ENCODE measurements at places on chromosomes 1 and 21. TPM values are rescaled to one million over a fixed set of nuclear protein-coding genes. Genes with fewer than 3 reads are reported as not detected.

The RPTN gene
- not detected for total RNA-seq

The HAO2 gene
- total RNA-seq, result not detected

The C4BPA gene
- total RNA-seq, result not detected

The TP53BP2 gene
- 63.1 TPM for total RNA-seq

The ZNF684 gene
- 6.0 TPM for total RNA-seq

The VANGL2 gene
- total RNA-seq, result 11.5 TPM

The RHOC gene
- total RNA-seq, result 200 TPM

DNA sequence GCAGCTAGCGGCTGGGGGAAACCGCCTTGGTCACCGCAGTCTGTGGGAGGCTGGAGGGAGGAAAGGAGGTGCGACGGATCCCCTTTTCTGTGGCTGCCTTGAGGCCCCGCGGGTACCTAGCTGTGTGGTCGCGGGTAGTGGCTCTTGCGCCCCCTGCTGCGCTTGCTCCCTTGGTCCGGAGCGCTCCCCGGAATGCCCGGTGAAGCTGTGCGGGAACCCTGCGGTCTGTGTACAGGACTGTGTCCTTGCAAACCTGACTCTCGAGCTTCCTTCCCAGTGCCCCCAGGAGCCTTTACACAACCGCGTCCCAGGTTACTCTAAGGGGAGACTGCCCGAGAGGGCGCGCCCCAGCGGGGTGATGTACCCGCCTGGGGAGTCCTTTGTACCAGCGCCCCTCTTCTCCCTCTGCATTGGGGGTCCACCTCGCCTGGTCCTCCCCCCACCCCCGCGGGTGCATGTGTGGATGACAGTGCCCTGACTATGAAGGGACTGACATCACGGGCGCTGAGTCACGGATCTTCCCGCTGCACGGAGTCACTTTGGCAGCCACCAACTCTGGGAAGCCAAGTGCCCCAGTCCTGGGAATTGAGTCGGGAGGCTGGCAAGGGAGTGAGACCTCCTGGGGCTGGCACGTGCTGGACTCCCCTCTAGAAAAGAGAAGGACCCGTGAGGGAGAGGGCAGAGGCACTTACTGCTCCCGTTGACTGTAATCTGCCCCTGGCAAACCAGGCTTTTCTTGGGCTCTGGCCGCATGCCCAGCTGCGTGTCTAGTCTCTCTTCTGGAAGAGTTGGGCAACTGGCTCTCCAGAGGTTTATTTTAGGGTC, 816 bp downstream of the IL6R start:
- DNase-seq, result peak; percentile 47

DNA sequence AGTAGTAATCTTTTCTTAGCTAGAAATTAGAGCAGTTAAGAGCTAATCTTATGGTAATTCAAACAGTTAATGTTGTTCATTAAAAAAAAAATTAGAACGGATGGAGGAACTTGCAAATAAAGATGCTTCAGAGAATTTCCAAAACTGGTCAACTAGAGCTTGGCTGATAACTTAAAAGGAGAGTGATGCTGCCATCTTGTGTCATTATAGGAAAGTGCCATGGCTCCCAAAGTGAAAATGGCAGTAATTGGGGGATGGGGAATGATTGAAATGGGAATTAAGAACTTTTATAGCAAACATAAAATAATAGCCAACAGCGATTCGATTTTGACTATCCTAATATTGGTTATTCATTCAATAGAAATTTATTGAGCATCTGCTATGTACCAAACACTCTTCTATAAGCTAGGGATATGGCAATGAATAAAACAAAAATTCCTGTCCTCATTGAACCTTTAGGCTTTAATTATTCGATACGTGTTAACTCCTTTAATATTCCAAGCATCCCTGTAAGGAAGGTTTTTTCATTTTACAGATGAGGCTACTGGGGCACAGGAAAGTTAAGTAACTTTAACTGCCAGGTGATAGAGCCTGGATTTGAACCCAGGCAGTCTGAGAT, 5.7 kb upstream of the PLPP3 start:
- DNase-seq, result peak; percentile 34

DNA sequence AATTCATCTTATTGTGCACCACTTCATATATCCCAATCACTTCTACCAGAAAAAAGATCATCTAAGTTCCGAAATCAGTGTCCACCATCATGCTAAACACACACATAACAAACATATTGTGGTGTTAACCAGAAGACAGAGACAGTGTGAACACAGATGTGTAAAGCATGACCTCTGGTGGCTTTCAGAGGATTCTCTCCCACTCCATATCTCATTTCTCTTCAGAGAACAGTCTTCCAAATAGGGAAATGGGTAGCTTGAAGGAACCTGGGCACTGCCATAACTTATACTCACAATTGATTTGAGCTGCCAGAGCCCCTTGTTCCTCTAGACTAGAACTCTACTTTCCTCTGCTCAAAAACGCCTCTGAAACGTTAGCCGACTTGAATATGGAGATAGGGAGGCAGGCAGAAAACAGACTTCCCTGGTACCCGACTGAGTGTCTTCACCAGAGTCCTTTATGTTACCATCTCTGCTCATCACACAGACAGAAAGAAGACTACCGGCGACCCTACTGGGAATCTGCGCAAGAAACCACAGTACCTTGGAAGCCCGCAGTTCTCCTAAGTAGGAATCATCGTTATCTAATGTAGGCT, 1.8 kb upstream of the ELAPOR1 start:
- no peak for DNase-seq

GRCh38 chr1:177307771-177308170, 137.0 kb downstream of the BRINP2 start:
- no peak for DNase-seq

GRCh38 chr1:47178654-47179016, 11.2 kb downstream of the PDZK1IP1 start:
- DNase-seq, result no peak

- no peak for DNase-seq
Measured at GRCh38 chr1:94243665-94244064, 6.3 kb upstream of the ARHGAP29 start.

- peak; percentile 56 for DNase-seq
Measured at GRCh38 chr1:15337656-15338402, 71.9 kb upstream of the EFHD2 start.

DNA sequence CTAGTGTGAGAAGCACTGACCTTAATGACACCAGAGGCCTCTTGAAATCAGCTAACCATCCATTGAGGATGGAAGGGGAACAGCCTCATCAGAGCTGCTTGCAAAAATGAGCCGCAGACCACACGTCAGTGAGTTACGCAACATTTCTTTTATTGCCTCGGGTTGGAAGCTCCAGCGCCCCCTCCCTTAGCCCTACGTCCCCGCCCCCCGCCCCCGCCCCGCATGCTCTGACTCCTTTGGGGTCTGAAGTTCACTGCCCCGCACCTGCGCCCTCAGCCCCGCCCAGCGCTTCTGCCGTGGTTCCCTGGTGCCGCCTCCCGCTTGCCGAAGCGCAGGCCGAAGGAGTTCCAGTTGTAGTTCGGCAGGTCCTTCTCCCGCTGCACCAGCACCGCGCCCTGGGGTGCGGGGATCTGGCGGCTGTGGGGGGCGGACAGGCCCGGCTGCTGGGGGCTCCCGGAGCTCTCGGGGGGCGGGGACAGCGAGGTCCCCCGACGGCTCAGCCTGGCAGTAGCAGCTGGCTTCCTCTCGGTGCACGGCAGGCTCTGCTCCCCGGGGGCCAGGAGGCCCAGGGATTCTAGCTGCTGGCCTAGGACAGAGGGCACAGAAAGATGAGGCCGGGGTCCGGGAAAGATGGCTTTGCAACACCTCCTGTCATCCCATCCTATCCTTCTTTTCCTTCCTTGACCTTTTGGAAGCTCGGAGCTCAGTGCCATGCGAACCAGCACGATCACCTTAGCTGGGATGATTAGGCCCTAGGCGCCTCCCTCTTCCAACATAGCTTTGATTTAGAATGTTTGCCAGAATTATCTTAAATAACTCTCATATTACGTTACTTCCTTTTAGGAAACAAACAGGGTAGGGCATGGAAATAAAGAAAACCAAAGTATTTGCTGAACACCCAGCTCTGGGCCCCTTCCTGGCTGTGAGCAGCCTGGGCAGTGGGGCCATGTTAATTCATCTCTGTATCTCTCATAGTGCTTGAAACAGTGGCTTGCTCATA, 5.8 kb downstream of the KISS1 start:
- DNase-seq, result no peak

Data from PC-9 (cell line).